Vagina (tissue), 2 donors: ENCODE measurements at places on chromosomes 6 and 20. TPM values are rescaled to one million over a fixed set of nuclear protein-coding genes. Genes with fewer than 3 reads are reported as not detected.

MUC21 gene
- total RNA-seq: 207 TPM

DNA sequence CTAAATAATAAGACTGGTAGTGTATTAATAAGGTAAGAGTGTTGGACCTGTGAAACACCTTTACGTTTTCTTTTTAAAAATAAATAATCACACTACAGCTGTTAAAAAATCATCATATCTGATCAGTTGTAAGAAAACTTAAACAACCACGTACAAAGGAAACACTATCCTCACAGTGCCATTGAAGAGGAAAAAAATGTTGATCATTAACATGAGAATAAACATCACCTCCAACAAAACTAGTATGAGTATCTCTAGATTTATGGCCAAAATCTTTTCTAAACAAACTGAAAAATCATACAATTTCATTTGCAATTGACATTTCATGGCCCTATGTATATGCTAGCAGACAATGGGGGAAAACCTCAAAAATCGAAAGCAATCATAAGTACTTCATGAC, 590 bp downstream of the EYS start:
- no peak for DNase-seq

DNA sequence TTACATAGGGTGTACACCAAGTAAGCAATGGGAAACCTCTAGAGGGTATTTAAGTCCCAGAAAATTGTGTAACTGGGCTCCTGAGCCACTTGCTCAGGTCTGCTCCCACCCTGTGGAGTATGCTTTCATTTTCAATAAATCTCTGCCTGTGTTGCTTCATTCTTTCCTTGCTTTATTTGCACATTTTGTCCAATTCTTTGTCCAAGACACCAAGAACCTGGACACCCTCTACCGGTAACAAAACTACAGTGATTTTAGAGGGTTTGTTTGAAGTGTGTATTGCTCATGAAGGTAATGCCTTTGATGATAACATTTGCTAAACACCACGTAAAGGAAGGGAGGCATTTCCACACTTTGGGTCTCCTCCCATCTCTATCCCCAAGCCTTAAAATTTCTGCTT, 46.2 kb downstream of the MYB start:
- DNase-seq: no peak

CENPW gene
- total RNA-seq: 6.4 TPM

- no peak for DNase-seq
These were observed 412 bp downstream of the TRIB3 start for GRCh38 chr20:380763-381580.

- no peak for DNase-seq
These were observed 42.6 kb upstream of the HDGFL1 start for GRCh38 chr6:22526736-22527135.

SPATS1 gene
- total RNA-seq: not detected

GRCh38 chr6:30885481-30885998, 1.2 kb downstream of the DDR1 start:
- no peak for DNase-seq

DNA sequence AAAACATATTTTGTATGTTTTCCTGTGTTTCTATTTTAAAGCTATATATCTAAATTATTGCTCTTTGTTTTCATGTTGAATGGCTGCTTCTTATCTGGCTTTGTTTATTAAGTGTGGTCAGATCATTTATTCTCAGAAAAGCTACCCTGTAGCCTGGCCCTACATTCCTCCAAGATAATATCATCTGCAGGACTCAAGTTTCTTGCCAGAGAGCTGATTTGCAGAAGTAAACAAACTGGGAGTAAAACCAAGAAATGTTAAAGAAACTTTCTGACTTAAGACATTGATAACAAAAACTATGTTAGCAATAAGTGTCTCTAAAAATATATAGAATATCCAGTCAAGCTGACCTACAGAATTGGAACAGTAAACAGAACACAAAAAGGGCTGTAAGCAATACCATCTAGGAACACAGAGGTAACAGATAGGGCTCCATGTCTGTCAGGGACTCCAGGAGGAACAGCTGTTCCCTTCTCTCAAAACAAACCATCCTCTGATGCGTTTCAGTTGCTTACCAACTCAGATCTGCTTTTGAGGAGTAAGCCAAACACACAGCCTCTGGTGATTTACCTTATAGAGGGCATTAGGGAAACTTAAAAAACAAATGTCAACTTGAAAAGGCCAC, 17.5 kb upstream of the CEP85L start:
- no peak for DNase-seq

GRCh38 chr6:116714296-116714695, 33.3 kb downstream of the KPNA5 start:
- DNase-seq: no peak

GRCh38 chr6:51467231-51467952, 620.0 kb downstream of the PKHD1 start:
- no peak for DNase-seq

GRCh38 chr6:146944809-146945208, 259.4 kb upstream of the STXBP5 start:
- DNase-seq: no peak

GRCh38 chr6:168381726-168382458, 59.1 kb upstream of the SMOC2 start:
- no peak for DNase-seq

SEMG1 gene
- total RNA-seq: not detected
